ENCODE measurements at places on chromosomes 13 and 19.

GRCh38 chr19:33683881-33684537 lies 62.3 kb downstream of the CHST8 start:
- DNase-seq: no peak

DNA sequence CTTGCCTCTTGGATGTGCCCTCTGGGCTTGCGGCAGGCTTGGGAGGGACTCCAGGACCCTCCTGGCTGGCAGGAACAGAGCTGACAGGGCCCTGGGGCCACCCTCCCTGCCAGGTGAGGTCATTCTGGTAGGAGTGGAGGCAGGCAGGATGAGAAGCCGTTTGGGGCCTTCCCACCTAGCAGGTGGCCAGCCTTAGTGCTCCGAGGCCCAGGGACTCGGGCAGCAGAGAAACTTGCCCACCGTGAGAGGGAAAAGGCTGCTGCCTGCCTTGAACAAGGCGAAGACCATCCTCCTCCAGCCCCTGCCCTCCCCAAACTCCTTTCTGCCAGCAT lies 8.5 kb downstream of the RFX1 start:
- no peak for DNase-seq

DNA sequence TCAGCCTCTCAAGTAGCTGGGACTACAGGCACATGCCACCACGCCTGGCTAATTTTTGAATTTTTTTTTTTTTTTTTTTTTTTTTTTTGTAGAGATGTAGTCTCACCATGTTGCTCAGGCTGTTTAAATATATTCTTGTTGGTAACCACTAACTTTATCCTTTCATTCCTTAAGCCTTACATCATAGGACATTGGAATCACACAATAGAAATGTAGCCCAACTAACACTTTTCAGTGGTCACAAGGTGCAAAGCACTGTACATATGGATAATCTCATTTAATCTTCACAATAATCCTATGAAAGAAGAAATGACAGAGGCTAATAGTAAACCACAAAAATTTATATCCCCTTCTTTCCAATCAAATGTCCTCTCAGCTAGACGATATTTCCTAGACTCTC lies 417.8 kb upstream of the DACH1 start:
- DNase-seq: no peak

DNA sequence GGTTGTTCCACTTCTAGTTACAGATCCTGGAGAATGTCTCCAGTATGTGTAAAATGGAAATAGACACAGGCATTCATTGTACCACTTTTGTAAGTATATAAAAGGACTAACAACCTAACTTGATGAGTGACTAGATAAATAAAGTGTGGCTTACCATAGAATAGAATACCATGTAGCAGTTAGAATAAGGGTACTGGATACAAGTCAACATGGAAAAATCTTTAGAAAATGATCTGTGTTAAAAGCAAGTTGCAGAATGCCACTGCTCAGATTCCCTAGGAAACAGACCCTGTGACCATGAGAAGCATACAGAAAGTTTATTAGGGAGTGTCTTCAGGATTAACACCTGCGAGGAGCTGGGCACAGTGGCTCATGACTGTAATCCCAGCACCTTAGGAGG lies 25.9 kb upstream of the RNASEH2B start:
- no peak for DNase-seq

All from stimulated activated CD8-positive, alpha-beta memory T cell treated with anti-CD3 and anti-CD28 coated beads, Interleukin-15, amount 100 ng/mL, for 48 hours (primary cell).